ENCODE measurements at places on chromosomes 5 and 9.

GRCh38 chr9:84570482-84571154 is 98.9 kb upstream of the NTRK2 start:
- no peak for DNase-seq
- no peaks in the 10 kb centered on the region for H3K27me3 ChIP-seq

- H3K27ac ChIP-seq, result no peak overlapping the region
Measured at GRCh38 chr5:160621526-160621925, 199.9 kb downstream of the PTTG1 start.

GRCh38 chr5:142690667-142691066 is 4.8 kb upstream of the FGF1 start:
- H3K27me3 ChIP-seq, result no peaks in the 10 kb centered on the region
- H3K27ac ChIP-seq, result no peak overlapping the region
- no peaks in the 10 kb centered on the region for H3K4me1 ChIP-seq
- no peak overlapping the region for H3K4me3 ChIP-seq
- no peaks in the 10 kb centered on the region for H3K36me3 ChIP-seq

DNA sequence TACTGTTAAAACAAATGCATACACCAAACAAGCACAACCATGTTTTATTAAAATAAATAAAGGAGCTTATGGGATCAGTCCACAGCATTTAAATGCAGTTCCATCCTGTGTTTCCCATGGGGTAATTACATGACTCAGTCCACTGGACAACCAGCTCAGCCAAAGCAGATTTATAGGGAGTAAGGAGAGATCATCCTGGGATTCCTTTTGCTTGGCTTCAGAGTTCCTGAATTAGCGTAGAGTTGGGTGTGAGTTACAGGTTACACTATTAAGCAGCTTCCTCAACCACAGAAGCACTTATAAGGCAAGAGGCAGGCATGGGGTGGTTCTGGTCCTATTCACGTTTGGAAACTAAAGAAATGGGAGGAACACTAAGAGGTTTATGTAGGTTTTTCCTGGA is 381.1 kb upstream of the ACTBL2 start:
- no peak overlapping the region for H3K27ac ChIP-seq
- H3K4me3 ChIP-seq, result no peak overlapping the region
- H3K4me1 ChIP-seq, result no peaks in the 10 kb centered on the region

DNA sequence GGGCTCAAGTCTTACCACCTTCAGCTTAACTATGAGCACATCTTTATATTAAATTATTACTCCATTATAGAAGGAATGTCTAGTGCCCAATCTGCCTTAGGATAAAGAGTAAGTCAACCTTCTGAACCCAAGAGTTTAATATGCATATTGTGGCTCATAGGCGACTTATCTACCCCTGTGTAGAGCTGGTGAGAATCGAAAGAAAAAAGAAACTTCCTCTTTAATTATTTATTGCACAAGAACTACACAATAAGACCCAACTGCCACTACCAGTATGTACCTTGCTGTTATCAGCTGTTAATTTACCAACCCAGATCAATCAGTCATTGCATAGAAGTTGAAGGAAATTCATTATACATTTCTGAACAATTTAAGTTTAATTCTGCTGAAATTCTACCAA is 329.1 kb upstream of the SLC24A2 start:
- H3K36me3 ChIP-seq, result no peaks in the 10 kb centered on the region
- no peak for DNase-seq
- H3K4me3 ChIP-seq, result no peak overlapping the region
- no peaks in the 10 kb centered on the region for H3K4me1 ChIP-seq
- no peak overlapping the region for H3K27ac ChIP-seq

GRCh38 chr5:170273968-170274710 is 23.4 kb downstream of the LCP2 start:
- H3K4me1 ChIP-seq, result peaks cover 79% of the 10 kb centered on the region
- H3K4me3 ChIP-seq, result no peak overlapping the region
- peaks cover 60% of the 10 kb centered on the region for H3K36me3 ChIP-seq
- H3K27me3 ChIP-seq, result no peaks in the 10 kb centered on the region
- H3K27ac ChIP-seq, result peak overlapping the region; percentile 97

- no peaks in the 10 kb centered on the region for H3K27me3 ChIP-seq
- no peak overlapping the region for H3K4me3 ChIP-seq
- no peaks in the 10 kb centered on the region for H3K36me3 ChIP-seq
- DNase-seq, result no peak
Measured at GRCh38 chr9:18379073-18379811, 94.7 kb upstream of the ADAMTSL1 start.

GRCh38 chr9:131228988-131229387 is 47.3 kb downstream of the FAM78A start:
- H3K4me3 ChIP-seq, result no peak overlapping the region
- no peaks in the 10 kb centered on the region for H3K27me3 ChIP-seq
- H3K4me1 ChIP-seq, result peaks cover 5% of the 10 kb centered on the region
- H3K27ac ChIP-seq, result no peak overlapping the region
- DNase-seq, result no peak

DNA sequence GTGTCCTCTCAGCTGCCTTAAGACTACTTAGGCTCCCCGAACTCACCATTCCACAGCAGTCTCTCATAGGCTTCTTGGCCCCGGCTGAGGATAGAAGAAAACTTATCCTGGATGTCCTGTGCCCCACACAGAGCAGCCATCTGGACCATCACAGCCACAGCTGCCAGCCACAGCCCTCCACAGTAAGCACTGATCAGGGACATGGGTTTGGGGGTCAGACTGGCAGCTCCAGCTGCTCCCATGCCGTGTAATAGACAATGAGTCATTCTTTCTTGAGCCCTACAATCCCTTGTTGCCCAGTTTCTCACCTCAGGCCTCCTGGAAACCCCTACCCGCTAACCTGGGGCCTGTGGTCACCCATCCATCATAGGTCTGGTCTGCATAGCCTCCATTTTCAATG is 5.7 kb downstream of the CREB3 start:
- DNase-seq, result no peak
- no peak overlapping the region for H3K27ac ChIP-seq
- H3K4me1 ChIP-seq, result peaks cover 5% of the 10 kb centered on the region
- no peak overlapping the region for H3K4me3 ChIP-seq
- no peaks in the 10 kb centered on the region for H3K27me3 ChIP-seq

DNA sequence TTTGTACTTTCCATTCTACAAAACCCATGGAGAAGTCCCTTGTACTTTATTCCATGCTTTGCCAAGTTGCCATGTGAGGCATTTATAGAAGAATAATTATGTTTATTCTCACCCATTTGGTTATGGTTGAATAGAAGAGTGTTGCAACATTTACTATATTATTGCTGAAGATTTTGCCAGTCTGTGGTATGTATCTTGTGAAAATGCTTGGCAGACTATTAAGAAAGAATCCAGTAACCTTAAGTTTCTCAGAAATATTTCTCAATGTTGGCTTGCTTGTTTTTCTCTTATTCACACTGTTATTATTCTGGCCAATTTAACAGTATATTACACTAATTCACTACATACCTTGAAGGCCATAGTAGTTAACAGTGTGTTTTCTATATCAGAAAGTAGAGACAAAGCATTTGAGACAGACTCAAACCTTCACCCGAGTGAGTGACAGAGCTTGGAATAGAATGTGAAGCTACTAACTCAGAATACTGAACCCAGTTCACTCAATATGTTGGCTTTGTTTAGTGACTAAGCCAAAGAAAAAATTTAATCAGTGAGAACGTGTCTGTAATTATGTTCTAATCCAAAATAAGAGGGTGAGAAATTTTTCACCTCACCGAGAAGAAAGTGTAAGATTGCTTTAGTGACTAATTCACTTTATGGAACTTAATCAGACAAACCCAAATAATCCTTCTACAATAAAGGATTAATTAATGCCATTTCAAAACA is 184.4 kb downstream of the CWC27 start:
- H3K4me3 ChIP-seq, result no peak overlapping the region
- H3K4me1 ChIP-seq, result no peaks in the 10 kb centered on the region
- no peaks in the 10 kb centered on the region for H3K36me3 ChIP-seq
- DNase-seq, result no peak
- no peak overlapping the region for H3K27ac ChIP-seq

DNA sequence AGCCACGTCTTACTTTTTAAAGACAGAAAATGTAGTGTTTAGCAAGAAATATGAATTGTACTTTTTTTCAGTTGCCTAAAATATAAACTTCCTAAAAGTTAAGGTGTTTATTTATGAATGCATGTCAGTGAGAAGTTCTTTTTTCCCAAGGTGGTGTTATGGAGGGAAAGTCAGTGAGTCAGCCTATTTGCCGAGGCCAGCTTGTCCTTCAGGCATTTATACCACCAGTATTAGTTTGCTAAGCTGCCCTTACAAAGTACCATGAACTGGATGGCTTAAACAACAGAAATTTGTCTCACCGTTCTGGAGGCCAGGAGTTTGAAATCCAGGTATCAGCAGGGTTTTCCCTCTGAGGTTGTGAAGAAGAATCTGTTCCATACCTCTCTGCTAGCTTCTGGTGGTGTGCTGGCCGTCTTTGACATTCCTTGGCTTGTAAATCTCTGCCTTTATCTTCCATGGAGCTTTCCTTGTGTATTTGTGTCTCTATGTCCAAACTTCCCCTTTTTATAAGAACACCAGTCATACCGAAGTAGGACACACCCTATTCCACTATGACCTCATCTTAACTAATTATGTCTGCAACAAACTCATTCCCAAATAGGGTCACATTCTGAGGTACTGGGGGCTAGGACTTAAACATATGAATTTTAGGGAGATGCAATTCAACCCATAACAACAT is 38.4 kb downstream of the PRKACG start:
- H3K27me3 ChIP-seq, result no peaks in the 10 kb centered on the region
- peaks cover 4% of the 10 kb centered on the region for H3K4me1 ChIP-seq
- DNase-seq, result no peak
- H3K27ac ChIP-seq, result no peak overlapping the region
- H3K4me3 ChIP-seq, result no peak overlapping the region

DNA sequence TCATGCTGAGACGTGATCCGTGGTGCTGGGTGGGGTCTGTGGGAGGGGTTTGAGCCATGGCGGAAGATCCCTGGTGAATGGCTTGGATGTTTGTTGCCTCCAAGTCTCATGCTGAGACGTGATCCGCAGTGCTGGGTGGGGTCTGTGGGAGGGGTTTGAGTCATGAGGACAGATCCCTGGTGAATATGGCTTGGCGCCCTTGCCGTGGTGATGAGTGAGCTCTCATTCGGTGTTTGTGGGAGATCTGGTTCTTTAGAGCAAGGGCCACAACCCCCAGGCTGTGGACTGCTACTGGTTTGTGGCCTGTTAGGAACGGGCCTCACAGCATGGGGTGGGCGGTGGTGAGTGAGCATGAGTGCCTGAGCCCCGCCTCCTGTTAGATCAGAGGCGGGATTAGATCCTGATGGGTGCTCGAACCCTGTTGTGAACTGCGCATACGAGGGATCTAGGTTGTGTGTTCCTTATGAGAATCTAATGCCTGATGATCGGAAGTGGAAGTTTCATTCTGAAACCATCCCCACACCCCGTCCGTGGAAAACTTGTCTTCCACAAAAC is 31.2 kb downstream of the NKD2 start:
- H3K27ac ChIP-seq, result no peak overlapping the region
- no peaks in the 10 kb centered on the region for H3K4me1 ChIP-seq
- no peaks in the 10 kb centered on the region for H3K36me3 ChIP-seq

DNA sequence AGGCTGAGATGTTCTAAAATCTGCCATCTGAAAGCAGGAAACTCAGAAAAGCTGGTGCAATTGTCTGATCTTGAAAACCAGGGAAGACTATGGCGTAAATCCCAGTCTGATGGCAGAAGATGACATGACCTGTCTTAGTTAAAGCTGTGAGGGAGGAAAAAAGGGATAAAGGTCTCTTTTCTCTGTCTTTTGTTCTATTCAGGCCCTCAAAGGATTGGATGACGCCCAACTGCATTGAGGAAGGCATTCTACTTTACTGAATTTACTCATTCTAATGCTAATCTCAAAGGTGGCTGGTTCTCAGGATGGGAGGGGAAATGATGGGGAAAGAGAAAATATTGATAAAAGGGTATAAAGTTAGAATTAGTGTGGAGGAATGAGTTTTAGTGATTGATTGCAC is 312.8 kb upstream of the CTNND2 start:
- no peaks in the 10 kb centered on the region for H3K36me3 ChIP-seq
- no peak for DNase-seq
- H3K4me3 ChIP-seq, result no peak overlapping the region

All from effector memory CD4-positive, alpha-beta T cell (primary cell).